ENCODE measurements at places on chromosomes 7 and 10. TPM values are rescaled to one million over a fixed set of nuclear protein-coding genes. Genes with fewer than 3 reads are reported as not detected.
A peak's percentile ranks its signal among the peaks of the same experiment; 100 is the strongest.

DNA sequence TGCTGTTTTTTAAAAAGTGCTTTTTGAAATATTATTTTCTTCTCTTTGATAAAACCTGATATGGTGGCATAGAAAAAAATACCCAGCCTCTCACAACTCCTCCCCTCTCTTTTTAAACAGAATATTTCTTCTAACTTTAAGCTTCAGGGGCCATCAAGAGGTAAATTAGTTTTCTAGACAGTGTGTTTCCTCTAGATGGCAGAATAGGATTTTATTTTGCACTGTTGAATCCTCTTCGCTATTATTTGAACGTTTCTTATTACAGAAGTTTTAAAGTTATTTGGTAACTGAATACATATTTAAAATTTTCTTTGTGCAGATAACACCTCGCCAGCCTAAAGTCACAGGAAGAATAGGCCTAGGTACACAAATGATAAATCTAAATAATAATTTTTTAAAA, 30.3 kb downstream of the ARL5B start:
- peak; percentile 43 for DNase-seq

Gene FGL2
- not detected for polyA plus RNA-seq

Gene FAM200A
- 6.2 TPM for polyA plus RNA-seq

GRCh38 chr7:129493555-129493954, 8.8 kb upstream of the SMKR1 start:
- no peak for DNase-seq

DNA sequence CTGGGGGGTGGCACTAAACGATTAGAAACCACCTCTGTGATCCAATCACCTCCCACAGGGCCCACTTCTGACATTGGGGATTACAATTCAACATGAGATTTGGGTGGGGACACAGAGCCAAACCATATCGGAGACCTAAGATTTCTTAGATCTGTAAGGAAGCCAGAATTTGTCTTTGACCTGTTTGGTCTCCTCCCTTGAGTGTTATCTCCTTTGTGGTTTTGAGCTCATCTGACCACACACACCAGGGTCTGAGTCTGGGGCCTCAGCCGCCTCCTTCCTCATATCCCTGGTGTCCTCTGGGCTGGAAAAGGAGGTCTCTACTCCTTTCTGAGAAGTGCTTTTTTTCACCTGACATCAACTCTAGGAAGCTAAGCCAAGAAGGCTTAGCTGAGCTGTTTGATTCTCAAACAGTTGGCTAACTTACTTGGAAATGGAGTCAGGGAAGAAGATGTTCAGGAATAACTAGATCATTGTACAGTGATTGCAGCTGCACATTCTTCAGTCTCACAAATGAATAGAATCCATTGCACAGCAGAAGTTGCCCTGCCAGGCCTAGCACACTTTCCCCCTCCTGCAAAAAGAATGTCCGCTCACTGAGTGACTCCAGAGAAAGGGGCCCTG, 167.4 kb downstream of the ARHGAP21 start:
- DNase-seq: no peak

DNA sequence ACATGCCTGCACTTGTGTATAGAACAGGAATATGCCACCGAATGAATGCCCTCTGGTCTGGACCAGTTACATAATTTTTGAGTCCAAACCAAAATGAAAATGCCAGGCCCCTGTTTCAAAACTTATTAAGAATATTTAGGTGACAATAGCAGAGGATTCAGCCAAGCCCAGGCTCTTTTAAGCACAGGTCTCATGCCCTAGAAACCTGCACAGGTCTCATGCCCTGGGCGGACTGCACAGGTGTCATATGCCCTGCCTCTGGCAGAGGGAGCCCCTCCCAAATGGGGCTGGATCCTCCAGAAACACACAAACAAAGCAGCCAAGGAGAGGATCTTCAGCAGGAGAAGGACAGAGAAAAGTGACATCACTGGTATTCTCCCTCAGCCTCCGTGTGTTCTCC, 605.4 kb upstream of the NRP1 start:
- no peak for DNase-seq

DNA sequence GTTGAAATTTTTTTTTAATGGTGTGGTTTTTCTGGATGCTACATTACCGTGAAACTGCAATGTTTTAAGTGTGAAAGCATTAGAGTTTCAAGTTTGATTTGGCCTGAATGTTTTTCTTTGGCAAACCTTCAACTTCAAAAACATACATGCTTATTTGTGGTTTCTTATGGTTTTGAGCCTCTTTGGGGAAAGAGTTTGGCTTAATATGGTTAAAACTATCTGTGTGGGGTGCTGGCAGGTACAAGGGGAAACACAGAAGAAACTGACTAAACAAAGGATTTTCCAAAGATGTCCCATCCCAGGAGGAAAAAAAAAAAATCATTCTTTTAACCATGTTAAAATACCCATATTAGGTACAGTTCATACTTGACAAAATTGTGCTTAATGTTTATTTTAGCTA, 121.1 kb downstream of the HGF start:
- DNase-seq: no peak

DNA sequence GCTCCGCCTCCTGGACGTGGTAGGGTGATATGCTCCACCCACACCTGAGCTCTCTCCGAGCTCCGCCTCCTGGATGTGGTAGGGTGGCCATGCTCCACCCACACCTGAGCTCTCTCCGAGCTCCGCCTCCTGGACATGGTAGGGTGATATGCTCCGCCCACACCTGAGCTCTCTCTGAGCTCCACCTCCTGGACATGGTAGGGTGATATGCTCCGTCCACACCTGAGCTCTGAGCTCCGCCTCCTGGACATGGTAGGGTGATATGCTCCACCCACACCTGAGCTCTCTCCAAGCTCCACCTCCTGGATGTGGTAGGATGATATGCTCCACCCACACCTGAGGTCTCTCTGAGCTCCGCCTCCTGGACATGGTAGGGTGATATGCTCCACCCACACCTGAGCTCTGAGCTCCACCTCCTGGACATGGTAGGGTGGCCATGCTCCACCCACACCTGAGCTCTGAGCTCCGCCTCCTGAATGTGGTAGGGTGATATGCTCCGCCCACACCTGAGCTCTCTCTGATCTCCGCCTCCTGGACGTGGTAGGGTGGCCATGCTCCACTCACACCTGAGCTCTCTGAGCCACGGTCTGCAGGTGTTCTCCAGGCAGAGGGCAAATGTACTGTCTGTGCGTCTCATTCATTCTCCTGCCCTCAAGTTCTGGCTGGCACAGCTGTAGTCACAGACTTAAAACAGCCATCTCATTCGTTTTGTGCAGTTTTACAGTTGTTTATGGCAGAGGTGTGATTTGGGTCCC, 252.4 kb downstream of the DIP2C start:
- no peak for DNase-seq

Gene SPDYE6
- not detected for polyA plus RNA-seq

DNA sequence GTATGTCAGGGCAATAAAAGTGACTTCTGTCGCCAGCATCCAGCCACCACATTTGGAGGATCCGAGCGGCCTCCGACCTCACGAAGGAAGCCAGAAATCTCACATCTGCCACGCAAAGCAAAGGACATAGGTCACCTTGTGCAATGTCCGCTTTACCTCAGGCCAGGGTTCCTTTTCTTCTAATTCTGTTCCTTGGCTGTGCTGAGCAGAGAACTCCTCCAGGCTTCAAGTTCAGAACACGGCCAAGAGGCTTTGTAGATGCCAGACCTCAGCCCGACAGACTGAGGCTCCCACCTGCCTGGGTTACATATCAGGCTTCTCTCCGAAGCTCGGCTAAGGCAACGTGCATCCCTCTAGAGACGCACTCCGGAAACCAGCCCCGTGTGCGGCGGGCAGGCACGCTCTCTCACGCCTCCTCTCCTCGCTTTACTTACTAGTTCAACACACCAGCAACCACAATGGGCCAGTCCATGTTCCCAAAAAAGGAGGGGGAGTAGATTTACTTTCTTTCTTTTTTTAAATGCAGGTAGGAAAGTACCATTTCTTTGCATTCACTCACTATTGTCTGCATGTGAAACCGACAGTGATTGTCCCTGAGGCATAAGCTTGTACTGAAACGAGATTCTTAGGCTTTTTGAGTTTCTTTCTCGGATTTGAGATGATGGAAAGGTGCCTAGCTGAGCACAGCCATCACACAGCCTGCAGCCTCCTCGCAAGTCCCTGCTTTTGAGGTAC, 122.4 kb upstream of the AFAP1L2 start:
- peak; percentile 85 for DNase-seq

- peak; percentile 49 for DNase-seq
These were observed 44.2 kb upstream of the LRRC4 start for GRCh38 chr7:128075242-128076095.

GRCh38 chr7:138954545-138955475, 26.4 kb downstream of the KIAA1549 start:
- DNase-seq: no peak

DNA sequence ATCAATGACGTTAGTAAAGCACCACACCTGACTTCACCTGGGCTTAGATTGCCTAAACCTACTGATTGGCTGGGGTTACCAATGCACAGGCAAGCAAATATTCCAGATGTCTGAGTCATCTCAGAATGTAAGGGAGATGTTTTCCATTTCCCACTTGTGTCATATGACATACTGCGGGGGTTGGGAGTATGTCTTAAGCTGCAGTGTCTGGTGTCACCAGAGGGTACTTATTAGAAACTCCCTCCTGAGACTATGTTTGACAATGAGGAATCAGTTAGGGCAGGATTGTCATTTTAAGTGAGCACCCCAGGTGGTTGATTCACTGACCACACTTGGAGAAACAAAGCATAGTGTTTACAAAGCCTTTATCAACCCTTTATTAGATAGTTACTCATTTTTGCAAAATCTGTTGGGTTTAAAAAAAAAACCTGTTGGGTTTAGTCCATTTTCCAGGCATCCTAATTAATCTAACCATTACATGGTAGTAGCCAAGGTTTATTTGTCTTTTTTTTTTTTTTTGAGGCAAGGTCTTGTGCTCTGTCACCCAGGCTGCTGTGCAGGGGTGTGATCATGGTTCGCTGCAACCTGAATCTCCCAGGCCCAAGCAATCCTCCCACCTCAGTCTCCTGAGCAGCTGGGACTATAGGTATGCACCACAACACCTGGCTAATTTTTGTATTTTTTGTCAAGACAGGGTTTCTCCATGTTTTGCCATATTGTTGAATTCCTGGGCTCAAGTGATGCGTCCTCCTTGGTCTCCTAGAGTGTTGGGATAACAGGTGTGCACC, 72.5 kb downstream of the CDK6 start:
- DNase-seq: no peak

Gene CABCOCO1
- 0.94 TPM for polyA plus RNA-seq

Gene SND1
- 168 TPM for polyA plus RNA-seq

- no peak for DNase-seq
These were observed 5.5 kb downstream of the AP3M1 start for GRCh38 chr10:74145133-74145532.

- peak; percentile 38 for DNase-seq
These were observed 30.0 kb downstream of the NUDT1 start for GRCh38 chr7:2272031-2272430.

Gene PKD2L1
- polyA plus RNA-seq: not detected

Gene PRPS1L1
- polyA plus RNA-seq: not detected

Gene MACC1
- polyA plus RNA-seq: not detected

DNA sequence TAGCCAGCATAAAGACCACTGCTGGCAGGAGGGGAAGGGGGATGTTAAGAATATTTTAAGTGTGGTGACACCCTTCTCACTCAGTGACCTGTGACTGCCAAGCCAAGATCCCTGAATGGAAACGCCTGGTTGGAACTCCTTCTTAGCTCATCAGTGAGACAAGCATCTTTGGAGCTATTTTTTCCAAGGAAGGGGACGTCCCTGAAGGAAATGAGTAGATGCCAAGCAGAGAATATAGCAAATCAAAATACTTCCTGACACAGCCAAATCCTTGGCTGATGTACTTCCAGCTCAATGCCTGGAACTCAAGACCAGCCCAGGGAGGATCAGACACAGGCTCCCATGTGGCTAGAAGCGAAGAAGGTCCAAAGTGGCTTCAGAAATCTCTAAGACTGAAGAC, 82.2 kb downstream of the SORBS1 start:
- no peak for DNase-seq

- DNase-seq: no peak
These were observed 689 bp upstream of the GTPBP4 start for GRCh38 chr10:987620-987869.

- DNase-seq: no peak
These were observed 142.9 kb upstream of the ZMIZ1 start for GRCh38 chr10:78925800-78926319.

DNA sequence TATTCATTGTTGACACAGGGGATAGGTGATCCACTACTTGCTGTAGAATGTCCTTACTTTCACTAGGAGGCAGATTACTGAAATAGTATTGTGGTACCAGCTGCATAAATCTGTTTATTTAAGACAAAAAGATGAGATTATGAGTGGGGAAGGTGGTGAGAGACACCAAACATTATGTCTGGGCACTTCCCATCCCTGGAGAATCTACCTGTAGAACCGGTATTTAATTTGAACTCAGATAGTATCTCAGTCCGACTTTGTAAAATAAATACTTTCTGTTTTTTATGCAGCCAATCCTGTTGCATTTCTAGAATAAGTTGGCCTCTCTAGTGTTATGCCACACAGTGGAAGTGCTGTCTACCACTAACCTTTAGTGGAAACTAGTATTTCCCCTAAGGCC, 13.4 kb downstream of the BCCIP start:
- no peak for DNase-seq

DNA sequence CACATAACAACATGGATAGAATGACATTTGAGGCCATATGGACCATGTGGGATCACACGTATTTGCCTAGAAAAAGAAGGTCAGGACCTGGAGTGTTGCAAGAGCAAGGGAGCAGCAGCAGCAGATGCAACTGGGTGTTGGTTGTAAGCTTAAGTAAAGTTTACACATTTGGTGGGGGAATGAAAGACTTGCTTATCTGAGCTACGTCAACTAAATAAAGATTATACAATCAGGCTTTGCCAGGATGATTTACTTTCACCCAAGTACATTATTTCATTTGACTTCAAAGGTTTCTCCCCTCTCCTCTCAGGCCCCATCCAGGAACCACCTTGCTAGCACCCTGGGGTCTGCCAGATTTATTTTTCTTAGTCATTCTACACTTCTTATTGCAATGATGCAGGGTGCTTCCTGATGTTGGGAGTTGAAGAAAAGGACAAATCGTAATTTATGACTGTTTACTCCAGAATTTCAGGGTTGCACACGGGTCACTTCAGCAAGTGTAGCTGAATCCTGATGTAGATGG, 591.9 kb upstream of the IGFBP3 start:
- no peak for DNase-seq

DNA sequence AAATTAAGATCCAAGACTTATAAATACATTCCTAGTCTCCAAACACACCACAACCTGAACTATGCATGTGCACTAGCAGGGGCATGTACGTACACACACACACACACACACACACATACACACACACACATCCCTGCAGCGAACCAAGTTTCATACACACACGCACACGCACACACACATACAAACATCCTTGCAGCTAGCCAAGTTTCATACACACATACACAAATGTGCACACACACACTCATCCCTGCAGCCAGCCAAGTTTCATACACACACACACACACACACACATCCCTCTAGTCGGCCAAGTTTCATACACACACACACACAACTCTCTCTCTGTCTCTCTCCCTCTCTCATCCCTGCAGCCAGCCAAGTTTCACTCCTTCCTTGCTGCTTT, 82.7 kb upstream of the WIPF3 start:
- no peak for DNase-seq

- DNase-seq: peak; percentile 88
These were observed 2.7 kb downstream of the VGF start for GRCh38 chr7:101162551-101163278.

Gene DBF4
- polyA plus RNA-seq: 7.6 TPM

Data from SK-N-SH (cell line).